AG10803 (cell line): ENCODE measurements at places on chromosomes 5 and 9.

- no peak for DNase-seq
Measured at GRCh38 chr9:34232201-34232600, 53.4 kb downstream of the UBAP1 start.

GRCh38 chr5:15124871-15125568, 253.4 kb upstream of the ANKH start:
- DNase-seq: no peak

DNA sequence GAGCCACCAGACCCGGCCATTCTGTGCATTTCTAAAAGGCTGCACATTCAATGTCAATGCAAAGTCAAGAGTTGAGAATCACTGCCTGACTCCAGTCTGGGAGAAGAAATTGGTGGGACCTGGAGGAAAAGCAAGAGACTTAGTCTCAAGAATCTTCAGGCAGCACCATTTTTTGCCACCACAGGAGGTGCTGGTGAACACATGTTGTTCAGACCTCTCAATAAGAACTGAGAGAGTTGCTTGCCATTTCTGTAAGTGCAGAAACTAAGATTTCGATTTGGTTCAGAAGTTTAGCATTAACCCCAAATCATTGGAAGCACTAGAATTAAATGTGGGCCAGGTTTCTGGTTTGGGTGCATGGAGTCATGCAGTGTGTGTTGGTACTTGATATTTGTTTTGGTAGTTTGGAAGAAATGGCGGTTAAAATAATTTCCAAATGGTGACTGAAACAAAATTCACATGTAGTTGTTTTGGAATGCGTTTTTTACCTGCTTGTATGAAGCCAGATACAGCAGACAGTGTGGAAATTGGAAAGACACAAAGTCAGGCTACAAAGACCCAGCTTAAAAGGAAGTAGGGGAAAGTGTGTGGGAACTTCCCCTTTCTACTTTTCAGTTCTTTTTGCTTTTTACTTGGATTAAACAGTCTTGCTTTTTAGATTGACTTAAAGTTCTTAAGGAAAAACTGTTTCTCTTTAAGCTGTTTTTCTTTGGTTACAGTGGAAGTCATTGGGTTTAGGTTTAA, 20.4 kb downstream of the PDE8B start:
- DNase-seq: peak; percentile 8

DNA sequence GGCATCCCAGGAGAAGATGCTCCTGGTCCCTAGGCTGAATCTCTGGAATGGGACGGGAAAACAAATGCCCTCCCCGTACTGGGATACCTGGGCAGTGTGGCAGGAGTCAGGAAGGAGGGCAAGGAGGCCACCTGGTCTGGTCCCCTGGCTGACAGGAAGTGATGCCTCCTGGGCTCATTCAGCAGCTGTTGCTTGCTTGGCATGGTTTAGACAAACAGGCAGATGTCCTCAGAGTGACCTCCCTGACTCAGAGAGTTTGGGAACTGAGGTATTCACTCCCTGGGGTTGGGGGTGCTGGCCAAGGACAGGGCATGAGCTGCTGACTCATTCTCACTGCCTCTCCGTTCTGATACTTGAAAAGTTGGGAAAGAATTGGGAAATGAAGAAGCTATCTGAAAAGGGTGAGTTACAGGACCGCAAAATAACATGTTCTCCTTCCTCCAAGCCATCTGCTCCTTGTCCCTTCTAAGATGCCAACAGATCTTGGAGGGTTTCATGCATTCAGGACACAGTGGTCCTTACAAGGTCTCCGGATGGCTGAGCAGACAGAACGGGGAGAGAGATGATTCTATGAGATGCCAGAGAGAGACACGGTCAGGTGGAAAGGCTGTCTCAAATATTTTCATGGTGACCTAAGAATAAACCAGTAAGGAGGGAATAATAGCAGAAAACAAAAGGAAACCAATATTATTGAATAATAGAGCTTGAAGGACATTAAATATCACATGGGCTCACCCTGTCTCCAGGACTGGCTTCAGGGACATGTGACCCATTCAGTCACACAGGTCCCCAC, 534.5 kb downstream of the BNC2 start:
- peak; percentile 99 for DNase-seq

- no peak for DNase-seq
Measured at GRCh38 chr9:9133526-9133925, 1333.9 kb upstream of the DMAC1 start.

DNA sequence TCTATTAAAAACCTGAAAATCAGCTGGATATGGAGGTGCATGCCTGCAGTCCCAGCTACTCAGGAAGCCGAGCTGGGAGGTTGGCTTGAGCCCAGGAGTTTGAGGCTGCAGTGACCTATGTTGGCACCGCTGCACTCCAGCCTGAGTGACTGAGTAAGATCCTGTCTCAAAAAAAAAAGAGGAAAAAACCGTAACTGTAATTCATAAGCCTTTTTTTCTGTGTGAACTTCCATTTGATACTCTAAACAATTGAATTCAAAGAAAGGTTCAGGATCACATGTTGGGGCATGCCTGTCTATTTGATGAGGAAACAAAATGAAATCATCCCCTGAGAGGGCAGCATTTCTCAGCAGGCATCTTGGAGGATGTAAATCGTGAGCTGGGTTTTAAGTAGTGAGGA, 38.8 kb downstream of the ITGA2 start:
- peak; percentile 75 for DNase-seq

DNA sequence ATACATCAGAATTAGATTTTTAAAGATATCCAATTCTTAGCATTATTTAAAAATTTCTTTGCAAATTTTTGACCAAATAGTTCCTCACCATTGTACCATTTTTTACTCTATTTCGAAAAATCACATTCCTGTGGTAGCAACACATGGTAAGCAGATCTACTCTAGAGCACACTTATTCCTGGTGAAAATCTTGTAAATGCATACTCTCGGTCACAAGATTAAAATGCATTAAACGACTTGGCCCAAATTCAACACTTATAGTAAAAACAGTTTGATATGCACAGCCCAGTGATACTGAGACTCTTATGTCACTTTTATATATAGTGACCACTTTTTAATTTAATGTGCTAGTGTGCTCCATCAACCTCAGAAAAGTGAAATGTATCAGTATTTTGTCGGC, 208.8 kb upstream of the TARS1 start:
- DNase-seq: peak; percentile 80

DNA sequence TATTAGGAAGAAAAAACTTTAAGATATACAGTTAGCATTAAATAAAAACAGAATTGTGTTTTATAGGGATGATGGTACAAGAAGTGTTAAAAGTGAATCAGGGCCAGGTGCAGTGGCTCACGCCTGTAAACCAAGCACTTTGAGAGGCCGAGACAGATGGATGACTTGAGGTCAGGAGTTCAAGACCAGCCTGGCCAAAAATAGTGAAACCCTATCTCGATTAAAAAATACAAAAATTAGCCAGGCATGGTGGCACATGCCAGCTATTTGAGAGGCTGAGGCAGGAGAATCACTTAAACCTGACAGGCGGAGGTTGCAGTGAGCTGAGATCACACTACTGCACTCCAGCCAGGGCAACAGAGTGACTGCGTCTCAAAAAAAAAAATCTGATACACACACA, 282.9 kb upstream of the ATP10B start:
- DNase-seq: no peak

DNA sequence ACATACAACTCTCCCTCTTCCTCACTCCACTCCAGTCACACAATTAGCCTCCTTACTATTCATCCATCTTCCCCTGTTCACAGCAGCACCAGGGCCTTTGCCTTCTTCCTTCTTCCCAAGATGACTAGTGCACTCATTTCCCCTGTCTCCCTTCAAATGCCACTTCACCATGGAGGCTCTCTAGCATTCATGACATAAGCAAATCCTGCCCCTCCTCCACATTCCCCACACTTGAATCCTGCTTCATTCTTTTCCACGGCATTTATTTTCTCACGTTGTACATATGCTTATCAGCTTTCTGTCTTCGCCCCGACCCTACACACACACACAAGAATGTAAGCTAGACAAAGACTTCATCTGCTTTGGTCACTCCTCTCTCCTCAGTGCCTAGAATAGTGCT, 133.3 kb downstream of the CDK5RAP2 start:
- peak; percentile 5 for DNase-seq

DNA sequence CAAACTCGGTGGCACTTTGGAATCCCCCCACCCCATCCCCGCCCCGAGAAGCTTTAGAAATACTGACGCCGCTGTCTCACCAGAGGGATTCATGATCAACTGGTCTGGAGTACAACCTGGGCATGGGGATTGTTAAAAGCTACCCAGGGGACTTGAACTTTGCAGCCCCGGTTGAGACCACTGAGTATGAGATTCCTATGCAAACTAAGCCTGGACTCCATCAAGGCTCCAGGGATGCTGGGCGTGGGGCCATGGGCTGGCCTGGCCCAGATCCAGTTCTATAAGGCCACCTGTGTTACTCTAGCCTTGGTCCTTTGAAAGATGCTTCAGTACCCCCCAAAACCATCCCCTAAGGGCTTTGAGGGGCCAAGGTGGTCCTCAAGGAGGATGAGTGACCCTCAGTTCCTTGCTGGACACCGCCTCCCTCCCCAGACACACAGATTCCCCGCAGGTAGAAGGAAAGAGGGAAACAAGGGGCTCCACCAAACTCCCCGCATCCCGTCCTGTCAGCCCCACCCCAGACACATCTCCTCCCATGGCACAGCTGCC, 68.5 kb downstream of the MRPL36 start:
- no peak for DNase-seq

DNA sequence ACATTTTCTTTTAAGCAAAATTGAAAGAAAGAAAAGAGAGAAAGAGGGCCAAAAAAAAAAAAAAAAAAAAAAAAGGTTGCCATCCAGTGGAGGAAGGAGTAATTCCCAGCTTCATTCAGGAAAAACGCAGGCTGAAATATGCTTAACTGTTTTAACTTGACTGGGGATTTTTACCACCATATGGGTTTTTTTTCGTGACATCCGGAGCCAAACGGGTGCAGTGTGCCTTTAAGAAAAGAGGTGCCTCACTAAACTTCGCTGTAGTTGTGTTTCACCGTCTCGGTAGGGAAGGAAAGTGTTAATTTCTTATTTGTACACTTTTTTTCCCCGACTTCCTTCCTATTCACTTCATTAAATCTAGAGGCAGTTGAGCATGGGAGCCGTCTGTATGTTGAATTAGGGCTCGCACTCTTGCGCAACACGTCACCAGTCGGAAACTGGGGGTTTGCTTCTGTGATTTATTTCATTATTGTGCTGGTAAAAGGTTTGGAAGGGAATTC, 143.0 kb downstream of the SMARCA2 start:
- peak; percentile 58 for DNase-seq

DNA sequence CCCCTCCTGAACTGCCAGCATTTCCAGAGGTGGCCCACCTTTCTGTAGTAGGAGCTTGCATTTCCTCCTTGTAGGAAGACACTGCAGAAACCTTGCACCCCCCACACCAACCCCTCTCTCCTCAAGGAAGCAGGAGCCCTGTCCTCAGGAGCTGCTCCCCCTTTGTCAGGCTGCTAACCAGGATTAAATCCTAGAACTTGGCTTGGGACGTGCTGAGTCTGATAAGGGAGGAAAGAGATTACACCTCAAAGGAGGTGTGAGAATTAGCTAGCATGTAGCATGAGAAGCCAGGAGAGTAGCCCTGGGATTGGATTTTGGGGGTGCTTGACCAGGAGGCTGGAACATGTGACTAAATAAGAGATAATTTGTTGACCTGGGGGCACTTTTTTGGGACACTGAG, 119.8 kb upstream of the ALDH1B1 start:
- DNase-seq: no peak

- no peak for DNase-seq
Measured at GRCh38 chr9:87006956-87007355, 59.6 kb upstream of the GAS1 start.

GRCh38 chr5:159782995-159783300, 133.3 kb upstream of the ADRA1B start:
- DNase-seq: no peak
